Right renal cortex interstitium (tissue), 3 donors: ENCODE measurements at places on chromosomes 13 and 19.

- DNase-seq = no peak
Observed at GRCh38 chr13:66673401-66673800, 556.7 kb downstream of the PCDH9 start.

GRCh38 chr19:49441960-49442350, 628 bp upstream of the SLC17A7 start:
- no peak for DNase-seq

- no peak for DNase-seq
Observed at GRCh38 chr13:39363382-39363772, 239.6 kb downstream of the LHFPL6 start.

DNA sequence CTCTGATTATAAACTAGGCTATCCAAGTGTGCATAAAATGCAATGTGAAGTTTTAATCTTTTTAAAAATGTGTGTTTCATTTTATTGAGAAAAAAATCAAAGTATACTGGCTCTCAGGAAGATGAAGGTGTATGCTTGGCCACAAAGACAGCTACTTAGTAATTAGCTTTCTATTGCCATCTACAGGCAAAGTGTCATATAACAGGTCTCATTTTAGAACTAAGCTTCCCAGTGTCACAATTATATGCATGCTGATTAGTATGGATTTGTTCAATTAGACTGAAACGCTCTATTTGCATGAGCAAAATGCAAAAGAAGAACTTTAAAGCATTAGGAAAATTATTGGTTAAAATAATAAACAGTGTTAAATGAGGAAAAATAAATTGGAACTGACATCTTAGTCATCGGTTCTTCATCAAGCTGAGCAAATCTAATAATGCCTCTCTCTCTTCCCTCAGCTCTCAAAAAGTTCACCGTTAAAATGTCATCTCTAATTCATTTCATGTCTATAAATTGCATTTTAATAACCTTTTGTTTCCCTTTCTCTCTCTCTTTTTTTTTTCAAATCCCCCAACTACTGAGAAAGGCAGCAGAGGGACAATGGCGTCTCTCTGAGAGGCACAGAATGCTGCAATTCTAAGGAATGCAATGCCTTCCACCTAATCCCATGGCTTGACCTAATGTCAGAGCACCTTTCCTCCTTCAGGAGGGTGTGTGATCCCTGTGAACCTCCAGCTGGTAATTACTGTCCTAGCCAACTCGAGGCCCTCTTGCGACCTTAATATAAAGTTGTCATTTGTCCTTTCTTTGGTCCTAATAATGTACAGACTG, 313.1 kb upstream of the MAB21L1 start:
- no peak for DNase-seq

- DNase-seq = no peak
Observed at GRCh38 chr13:113808058-113808834, 49.2 kb downstream of the TMEM255B start.

DNA sequence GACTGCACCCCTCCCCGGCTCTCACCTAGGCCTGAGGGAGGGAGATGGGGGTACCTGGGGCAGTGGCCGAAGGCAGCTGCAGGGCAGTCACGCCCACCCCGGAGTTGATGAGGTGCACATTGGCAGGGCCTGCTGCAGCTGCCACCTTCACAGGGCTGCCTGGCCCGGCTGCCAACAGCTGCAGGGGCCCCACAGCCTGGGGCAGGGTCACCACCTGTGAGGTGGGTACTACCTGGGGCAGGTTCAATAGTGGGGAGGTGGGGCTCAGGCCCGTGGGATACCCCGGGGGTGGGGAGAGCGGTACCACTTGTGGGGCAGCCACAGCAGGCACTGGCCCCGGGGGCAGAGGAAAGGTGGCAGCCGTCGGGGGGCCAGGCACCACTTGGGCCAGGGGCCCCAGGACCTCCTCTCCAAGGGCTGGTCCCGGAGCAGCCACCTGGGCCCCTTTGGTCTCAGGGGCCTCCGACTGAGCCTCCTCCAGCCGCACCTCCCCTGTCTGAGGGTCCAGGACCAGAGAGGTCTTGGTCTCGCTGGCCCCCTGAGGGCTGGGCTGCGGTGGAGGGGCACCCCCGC, 2.7 kb downstream of the SIX5 start:
- DNase-seq = no peak

DNA sequence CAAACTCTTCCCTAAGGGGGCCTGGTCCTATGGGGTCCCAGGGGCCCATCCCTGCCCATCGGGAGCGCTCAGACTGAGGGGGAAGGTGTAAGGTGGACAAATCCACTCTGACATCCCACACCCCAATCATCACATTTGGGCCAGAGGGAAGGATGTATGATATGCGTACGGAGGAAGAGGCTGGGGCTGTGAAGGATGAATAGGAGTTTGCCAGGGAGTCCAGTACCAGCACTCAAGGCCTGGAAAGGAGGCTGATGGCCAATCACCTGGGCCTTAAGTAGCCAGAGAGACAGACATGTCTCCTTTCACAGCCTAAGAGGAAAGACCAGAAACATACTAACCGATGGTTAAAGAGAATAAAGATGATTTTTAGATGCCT, 14.9 kb downstream of the TJP3 start:
- DNase-seq = no peak

DNA sequence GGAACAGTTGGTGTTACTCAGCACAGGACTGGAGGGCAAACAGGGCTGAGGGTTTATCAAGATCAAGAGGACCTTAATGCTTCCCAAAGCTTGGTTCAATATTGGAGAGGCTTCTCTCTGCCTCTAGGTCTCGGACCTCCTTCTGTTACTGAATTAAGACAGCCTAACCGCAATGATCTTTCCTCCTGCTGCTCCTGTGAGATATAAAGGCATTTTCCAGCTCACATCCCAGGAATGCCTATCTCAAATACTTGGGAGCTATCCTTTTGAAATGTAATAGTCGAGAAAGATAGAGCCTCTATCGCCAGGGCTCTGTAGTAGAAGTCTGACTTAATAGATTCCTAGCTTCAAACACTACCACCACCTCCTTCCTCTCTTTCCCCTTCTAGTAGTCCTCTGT, 1475.0 kb downstream of the SLITRK1 start:
- DNase-seq = no peak

DNA sequence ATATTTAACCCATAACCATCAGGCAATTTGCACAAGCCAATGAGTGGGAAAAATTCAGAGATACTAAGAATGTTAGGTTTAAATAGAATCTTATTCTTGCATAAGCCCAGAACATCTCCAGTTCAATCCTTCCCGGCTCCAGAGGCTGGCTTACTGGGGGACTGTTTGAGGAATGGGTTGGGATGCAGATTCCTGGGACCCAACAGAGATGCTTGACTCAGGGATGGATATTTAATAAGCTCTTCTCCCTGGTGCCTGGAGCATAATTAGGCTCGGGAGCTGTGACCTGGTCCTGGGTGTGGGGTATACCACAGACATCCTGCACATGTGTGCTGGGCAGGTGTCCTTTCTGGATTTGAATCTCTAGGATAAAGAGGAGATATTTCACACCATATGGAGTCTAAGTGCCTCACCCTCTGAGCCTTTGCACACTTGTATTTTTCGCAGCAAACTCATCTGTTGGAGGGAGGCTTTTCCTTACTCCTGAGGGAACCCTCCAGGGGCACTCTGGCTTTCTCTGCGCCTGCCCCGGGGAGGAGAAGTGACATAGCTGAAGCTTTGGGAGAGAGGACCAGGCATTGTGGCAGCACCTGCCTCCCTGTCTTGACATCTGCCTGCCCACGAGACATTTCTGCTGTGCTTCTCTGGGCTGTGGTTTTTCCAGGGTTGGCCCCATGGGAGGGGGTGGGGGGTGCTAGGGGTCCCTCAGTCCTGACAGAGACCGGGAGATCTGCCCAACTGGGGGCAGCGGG, 36.1 kb upstream of the ANKRD10 start:
- DNase-seq = no peak

DNA sequence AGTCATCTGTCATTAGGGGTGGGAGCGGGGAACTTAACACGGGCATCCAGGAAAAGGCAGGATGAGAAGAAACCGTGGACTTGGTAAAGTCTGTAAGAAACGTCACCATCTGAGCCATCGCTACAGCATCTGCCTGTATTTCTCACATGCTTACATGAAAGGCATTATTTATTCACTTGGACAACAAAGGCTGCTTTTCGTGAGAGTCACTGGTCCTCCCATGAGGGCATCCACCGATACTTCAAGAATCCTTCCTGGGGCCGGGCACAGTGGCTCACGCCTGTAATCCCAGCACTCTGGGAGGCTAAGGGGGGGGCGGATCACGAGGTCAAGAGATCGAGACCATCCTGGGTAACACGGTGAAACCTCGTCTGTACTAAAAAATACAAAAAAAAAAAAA, 16.1 kb downstream of the ZNF446 start:
- DNase-seq = no peak

DNA sequence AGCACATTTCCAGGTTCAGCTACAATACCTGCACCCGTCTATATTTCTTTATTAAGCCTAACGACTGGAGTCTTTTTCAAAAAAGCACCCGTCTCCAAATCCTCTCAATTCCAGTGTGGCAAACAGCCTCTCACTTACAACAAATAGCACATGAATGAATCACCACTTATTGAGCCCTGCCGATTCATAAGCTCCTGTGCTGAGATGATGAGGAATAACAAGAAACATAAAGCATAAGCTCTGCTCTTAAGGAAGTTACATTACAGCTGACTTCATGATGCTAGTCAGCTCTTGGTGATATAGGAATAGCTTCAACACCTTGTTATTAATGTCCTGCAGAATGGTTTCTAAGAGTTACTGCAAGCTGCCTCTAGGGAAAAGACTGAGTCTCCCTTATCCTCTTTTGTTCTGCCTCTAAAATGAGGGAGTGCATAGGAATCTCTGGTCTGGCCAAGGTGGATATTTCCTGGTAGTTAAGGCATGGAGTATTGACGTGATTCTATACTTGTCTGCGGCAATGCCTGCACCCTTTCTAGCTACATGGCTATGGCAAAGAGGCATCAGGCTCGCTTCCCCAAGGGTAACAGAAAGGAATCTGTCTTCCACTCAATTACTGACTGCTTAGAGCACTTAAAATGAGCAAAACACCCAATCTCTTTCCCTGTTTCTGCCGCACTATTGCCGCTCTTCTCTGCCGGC, 195.7 kb downstream of the KLF12 start:
- DNase-seq = no peak

- no peak for DNase-seq
Observed at GRCh38 chr19:14096272-14096992, 5.9 kb upstream of the SAMD1 start.

GRCh38 chr13:41502673-41503072, 45.3 kb downstream of the RGCC start:
- no peak for DNase-seq
